ENCODE measurements at places on chromosomes 1 and 21.

- DNase-seq: no peak
Observed at GRCh38 chr1:212167098-212167497, 118.1 kb upstream of the PPP2R5A start.

DNA sequence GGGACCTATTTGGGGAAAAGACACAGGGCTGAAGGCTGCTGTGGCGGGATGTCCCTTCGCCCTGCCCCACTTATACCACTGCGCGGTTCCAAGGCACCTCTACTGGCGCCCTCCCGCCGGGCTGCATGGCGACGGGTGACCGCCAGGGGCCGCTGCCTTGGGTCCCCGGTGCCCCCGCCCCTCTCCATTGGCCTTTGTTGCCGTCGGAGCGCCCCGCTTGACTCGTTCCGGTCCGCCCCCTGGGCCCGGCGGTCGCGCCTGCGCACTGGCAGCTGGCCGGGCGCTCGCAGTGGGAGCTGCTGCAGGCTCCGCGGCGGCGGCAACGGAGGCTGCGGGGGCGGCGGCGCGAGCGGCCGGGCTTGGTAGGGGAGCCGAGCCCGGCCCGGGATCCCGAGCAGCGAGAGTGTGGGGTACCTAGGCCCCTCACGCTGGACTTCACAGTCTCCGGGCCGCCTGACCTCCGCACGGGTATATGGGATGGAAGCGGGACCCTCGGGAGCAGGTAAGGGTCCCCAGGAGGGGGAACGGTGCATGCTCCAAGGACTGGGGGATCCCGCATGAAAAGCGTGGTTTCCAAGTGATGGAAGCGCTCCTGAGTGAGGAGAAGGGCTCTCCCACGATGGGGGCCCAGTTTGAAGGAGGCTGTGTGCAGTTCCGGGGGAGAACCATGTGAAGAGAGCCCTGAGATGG lies at the start of gene AGO1:
Gene AGO1, plus strand, starts transcription at position 265 of the 690 bp plus-strand sequence. Its CDS starts 213 bp downstream, at position 478.
- peak; percentile 88 for DNase-seq

- DNase-seq: no peak
Observed at GRCh38 chr1:228988664-228989063, 253.4 kb downstream of the RHOU start.

DNA sequence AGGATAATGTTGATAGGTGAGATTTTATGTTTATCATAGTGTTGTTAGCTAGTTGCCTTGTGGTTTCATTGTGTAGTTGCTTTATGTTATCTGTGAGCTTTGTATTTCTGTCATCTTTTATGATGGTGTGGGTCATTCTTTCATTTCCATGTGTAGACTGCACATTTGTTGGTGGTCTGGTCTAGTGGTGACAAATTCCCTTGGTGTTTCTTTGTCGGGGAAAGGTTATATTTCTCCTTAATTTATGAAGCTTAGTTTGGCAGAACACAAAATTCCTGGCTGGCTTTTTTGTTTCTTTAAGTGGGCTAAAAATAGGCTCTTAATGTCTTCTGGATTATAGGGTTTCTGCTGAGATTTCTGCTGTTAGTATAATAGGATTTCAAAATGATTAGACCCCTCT lies 347.2 kb upstream of the ADAMTS5 start:
- DNase-seq: no peak

DNA sequence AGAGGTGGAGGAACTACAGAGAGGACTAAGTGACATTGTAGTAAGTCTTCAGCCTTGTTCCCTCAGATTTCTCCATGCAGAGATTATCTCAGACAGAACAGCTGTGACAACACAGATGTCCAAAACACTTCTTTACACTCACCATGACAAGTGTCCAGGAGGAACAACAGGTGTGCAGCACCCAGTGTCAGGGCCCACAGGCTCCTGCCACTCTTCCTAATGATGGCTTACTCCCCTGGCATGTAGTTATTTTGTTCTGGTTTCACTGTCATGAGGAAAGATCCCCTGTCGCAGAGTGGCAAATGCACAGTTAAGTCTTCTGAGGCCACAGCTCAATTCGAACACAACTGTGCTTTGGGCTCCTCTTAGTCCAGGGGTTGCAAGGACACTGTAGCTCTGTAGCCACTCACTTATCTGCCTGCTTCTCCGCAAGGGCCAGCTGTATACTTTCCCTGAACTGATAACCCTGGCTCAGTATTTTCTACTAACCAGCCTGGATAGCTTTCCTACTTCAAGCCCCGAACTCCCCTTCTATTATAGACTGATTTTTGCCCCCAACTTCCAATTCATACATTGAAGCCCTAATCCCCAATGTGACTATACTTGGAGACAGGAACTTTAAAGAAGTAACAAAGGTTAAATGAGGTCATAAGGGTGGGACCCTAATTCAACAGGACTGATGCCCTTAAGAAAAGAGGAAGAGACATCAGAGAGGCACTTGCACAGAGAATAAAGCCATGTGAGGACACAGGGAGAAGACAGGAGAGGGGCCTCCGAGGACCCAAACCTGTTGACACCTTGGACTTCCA lies 11.1 kb downstream of the PDZK1 start:
- no peak for DNase-seq

GRCh38 chr1:54114001-54114400 lies 38.8 kb downstream of the CDCP2 start:
- DNase-seq: no peak

DNA sequence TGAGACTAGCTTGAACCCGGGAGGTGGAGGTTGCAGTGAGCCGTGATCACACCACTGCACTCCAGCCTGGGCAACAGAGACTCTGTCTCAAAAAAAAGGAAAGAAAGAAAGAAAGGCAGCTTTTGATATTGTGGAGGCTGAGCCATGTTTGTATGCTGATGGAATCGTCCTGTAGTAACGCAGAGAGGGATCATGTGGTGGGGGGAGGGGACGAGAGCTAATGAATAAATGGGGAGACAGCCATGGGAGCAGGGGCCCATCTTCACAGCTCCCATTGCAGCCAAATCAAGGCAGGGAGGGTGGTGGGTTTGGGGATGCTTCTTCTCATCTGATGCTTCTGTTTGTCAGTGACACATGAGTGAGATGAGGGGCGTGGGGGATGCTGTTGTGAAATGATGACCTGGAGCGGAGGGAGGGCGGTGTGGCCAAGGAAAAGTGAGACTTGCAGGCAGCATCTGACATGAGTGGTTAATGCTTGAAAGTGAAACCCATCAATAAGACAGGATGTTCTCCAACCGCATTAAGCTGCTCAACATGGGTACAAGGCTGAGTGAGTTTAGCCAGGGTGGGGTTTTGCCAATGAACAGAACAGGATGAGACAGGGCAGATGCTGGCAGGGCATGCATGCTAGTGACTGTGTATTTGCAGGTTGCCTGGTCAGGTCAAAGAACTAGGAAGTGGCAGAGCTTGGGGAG lies 16.7 kb downstream of the SPATA21 start:
- no peak for DNase-seq

DNA sequence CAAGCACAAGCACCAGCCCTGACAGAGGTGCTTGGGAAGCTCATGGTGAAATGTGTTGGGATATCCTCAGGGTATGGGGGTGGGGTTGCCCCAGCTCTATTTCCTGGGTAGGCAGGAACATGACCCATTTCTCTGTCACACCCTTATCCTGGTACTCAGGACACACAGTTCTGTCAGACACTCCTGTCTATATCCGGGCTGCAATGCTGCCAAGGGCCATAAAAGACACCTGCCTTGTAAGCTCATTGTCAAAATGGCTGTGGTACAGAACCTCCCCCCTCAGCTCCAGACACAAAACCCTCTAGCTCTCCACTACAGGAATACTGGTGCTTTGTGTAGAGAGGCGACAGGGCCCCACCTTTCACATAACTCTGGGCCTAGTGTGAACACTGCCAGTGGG lies 636.7 kb downstream of the PLA2G4A start:
- DNase-seq: no peak

- DNase-seq: no peak
Observed at GRCh38 chr1:14929547-14930246, 223.8 kb upstream of the TMEM51 start.

GRCh38 chr1:153293480-153293775 lies 19.3 kb downstream of the PGLYRP3 start:
- DNase-seq: no peak
